ENCODE measurements at places on chromosomes 5 and 9.

GRCh38 chr9:92276331-92277032, 17.0 kb downstream of the IARS1 start:
- DNase-seq: no peak

DNA sequence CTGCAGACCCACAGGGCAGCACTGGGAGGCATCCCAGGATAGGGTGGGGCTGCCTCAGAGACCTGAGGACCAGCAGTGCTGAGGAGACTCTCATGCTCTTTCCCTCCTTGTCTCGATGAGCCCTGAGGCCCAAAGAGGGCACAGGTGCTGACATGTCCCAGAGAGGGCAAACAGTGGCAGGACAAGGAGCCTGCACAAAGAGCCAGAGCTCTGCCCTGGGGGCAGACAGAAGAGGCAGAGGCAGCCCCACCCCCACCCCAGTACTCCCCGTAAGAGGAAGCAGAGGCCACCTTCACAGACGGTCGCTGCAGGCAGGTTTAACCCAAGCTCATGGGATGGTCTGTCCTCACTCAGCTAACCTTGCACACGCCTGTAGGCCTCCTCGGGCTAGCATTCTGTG, 29.4 kb upstream of the TTLL11 start:
- DNase-seq: no peak

- no peak for DNase-seq
Observed at GRCh38 chr9:105712773-105713172, 18.4 kb downstream of the TMEM38B start.

DNA sequence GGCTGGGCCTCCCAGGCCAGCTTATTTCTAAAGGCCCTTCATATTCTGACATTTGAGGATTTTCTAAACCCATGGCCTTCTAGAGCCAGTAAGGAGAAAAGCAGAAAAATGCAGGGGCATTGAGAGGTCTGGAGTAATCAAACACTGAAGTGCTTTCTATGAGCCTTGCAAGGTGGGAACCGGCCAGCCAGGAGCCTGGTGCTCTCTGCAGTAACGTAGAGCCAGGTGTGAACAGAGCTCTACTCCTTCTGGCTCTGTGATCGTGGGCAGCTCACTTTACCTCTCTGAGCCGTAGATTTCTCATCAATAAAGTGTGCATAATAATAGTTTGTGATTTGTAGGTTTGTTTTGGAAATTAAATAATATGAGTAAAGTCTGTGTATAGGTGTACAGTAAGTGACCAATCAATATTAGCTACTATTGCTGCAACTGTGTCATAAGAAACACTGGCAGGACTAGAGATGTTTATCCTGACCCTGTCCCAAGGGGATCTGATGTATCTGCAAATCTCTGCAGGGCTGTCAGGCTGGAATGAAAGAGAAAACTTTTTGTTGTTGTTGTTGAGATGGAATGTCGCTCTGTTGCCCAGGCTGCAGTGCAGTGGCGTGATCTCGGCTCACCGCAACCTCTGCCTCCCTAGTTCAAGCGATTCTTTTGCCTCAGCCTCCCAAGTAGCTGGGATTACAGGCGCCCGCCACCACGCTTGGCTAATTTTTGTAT, 2.7 kb downstream of the SYNPO start:
- DNase-seq: no peak

DNA sequence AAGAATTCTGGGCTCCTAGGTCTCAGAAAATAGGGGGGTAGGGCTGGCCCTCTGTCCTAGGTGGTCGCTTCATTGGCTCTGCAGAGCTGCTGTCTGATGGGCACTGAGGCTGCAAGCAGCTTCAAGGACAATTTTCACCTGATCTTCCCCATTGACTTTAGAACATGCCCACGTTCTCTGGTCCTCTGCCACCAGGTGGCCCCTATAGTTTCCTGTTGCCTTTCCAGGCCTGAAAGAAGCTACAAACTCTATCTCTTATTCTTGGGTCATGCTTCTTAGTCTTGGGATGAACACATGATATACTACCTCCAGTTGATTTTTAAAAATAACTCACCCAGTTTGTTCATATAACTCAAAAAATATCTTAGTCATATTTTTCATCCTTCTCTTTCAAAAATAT, 26.3 kb downstream of the SPZ1 start:
- peak; percentile 22 for DNase-seq

Data from activated T-cell treated with anti-CD3 and anti-CD28 coated beads for 4 hours (primary cell).